ENCODE measurements at places on chromosomes 12 and 14.

- no peak for DNase-seq
Measured at GRCh38 chr12:92558806-92559205, 144.0 kb upstream of the PLEKHG7 start.

GRCh38 chr12:1993341-1993740 lies 10.9 kb downstream of the DCP1B start:
- DNase-seq, result no peak

DNA sequence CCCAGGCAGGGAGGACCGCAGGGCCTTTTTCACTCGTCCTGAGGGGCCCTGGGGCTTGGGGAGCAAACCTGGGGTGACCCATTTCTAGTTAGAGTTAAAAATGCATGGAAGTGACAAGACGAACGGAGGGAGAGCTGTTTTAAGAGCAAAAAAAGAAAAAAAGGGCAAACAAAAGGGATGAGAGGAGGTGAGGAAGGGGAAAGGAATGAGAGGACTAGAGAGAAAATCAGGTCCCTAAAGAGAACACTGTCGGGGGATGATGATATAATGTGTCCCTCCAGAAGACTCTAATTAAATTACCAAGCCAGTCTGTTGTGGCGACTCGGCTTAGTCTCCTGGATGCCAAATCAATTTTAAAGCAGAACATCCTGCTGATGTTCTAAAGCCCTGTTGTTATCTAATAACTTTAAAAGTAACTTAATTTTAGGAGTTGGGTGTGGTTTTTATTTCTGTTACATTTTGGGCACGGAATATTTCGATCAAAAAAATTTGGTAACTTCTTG lies 1.1 kb downstream of the ANO6 start:
- no peak for DNase-seq

- DNase-seq, result no peak
Measured at GRCh38 chr14:57823015-57823660, 42.8 kb downstream of the SLC35F4 start.

DNA sequence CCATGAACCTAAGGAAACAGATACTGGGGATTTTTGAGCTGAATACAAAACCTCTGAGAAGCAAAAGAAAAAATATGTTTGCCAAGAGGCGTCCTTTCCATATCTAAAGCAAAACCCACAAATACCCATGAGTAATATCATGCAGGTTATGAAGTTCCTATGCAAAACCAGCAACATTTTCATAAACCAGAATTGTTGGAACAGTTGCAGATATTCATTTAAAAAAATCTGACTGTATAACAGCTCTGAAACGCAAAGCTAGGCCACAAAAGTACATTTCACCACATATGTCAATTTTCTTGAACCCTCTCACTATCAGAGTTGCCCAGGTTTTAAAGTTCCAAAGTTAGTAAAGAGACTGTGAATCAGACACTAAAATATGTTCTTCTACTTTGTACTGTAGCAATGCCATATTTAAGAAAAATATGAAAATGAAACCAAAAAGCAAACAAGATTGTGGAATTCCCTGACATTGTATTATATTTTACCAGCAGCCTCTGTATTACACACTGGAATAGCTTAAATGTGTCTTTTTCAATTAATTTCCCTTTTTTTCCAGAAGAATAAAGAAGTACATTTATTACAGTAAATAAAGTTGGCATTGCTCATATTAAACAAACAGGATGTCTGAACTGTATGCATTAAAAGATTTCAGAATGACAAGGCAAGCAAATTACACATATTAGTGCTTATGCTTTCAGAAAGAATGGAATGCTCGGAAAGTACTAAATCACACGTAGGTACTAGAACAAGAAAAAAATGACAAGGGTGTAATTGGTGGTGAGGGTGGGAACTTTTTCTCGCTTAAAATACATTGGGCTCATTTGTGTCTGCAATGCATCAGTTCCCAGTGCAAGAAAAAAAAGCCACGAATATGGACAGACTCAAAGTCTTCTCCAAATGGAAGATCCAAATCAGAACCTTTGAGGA lies 33.6 kb upstream of the HIF1A start:
- no peak for DNase-seq

- DNase-seq, result no peak
Measured at GRCh38 chr12:45268672-45269411, 52.9 kb downstream of the ANO6 start.

DNA sequence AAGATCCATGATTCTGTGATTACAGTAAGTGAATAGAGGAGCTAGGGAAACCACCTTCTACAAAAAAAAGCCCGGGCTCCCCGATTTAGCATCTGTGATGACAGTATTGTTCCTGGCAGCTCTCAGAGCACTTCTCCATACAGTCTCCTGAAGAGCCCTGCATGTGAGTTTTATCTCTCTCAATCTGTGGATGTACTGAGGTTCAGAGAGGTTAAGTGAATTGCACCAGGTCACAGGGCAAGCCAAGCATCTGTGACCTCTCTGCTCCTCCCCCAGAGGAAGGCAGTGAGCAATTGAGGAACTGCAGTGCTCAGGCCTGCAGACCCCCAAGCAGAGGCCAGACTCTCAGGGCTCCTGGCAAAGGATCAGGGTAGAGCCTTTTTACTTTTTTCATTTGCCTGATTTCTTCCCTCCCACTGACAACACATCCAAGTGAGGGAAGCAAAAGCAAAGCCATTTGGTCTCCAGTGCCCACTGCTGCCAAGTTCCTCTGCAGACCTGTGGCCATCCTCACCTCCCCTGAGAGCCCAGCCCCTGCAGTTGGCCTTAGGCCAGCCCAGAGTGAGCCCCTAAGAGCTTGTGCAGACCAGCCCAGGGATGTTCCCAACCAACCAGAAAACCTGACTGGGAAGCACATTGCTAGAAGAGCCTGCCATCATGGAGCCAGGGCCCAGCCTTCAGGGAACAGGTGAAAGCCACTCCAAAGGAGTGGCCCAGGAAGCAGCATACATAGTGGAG lies 47.6 kb upstream of the PNMA1 start:
- DNase-seq, result no peak

- peak; percentile 81 for DNase-seq
Measured at GRCh38 chr14:106872611-106873446, 1346.4 kb downstream of the TMEM121 start.

GRCh38 chr12:83823386-83824045 lies 1089.1 kb downstream of the SLC6A15 start:
- DNase-seq, result no peak

DNA sequence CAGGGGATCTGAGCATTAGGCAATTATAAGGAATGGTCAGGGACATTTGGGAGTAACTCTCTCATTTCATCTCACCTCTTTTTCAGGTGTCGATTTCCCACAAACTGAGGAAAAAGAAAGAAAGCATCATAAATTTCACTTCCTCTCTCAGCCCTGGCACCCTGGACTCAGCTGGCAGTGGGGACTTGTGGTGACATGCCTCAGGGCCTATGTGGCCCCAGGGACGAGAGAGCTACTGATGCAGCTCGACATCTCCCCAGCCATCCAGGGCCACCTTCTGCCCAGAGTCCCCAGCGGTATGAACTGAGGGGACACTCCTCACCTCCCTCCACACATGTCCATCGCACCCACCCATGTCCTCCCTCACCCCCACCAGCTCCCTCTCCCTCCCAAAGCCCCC lies 11.7 kb downstream of the TNFRSF1A start:
- no peak for DNase-seq

DNA sequence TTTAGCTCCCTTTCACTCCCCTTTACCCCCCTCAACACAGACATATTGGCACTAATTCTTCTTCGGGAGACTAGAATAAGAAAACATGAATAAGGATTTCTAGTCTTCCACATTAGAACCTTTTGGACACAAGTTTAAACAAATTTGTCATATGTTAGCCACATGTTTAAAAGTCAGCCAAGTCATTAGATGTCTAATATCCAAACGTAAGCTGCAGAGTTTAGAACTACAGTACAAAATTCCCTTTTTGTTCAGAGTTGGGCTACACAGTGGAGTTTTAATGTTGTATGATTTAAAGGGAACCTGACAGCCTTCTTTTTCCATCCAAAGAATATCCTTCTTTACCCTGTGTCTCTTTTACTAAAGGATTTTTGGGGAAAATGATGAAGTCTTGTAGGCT lies 79.8 kb downstream of the PDE6H start:
- DNase-seq, result no peak

GRCh38 chr12:2160043-2160442 lies 107.3 kb downstream of the CACNA1C start:
- no peak for DNase-seq

DNA sequence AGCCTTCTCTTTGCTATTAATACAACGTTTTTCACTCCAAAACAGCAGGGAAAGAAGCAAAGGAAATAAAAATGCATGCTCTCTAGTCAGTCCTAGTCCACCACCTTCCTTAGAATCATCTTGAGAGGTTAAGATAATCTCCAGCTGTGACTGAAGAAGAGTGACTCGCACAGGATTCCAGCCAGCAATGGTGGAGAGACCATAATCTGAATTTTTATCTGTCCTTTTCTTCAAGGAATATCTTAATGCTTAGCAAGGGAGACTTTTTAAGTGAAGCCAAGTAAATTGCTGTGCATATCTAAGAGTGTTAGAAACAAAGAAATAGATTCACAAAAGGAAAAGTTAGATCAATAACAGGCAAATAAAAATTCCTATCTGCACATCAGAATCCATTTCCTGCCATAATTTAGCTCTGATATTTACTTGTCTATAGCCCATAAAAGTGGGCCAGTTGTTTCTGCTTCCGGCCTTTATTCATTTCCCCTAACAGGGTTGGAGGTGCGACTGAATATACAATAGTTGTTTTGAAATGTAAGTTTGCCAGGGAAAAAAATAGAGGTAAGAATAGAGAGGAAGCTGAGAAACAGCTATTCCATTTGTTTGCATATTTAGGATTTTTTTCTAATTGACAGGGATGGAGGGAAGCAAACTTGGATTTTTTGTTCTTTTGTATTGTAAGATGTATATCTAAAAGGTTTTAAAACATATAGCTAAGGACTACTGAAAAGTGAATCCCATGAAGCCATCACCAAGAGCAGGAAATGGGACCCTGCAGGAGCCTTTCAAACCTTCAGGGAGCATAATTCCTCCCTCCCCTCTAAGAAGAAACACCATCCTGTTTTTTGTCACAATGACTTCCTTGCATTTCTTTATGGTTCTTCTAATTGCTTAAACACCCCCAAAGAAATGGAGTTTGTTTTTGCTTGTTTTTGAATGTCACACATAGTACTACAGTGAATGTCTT lies 154.0 kb downstream of the ITPR2 start:
- no peak for DNase-seq

- no peak for DNase-seq
Measured at GRCh38 chr12:18640321-18640955, 97.4 kb downstream of the PLCZ1 start.

DNA sequence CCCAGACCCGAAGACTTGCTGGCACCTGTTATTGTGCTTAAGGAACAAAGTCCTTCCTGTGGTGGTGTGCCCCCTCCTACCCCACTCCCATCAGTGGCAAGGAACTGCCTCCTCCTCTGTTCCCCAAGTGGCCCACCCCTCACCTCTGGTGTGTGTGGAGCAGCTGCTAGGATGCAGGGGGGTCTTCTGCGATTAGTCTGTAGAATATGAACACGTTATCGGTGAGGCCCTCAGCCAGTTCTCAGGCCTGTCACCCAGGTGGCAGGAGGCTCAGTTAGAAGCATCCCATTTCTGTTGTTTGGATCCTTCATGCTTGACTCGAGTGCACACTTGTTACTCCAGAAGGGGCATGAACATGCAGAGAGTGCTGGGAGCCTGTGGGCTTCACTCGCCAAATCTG lies 39.3 kb downstream of the RAB35 start:
- no peak for DNase-seq
